ENCODE measurements at places on chromosomes 3 and 15.
A peak's percentile ranks its signal among the peaks of the same experiment; 100 is the strongest.

DNA sequence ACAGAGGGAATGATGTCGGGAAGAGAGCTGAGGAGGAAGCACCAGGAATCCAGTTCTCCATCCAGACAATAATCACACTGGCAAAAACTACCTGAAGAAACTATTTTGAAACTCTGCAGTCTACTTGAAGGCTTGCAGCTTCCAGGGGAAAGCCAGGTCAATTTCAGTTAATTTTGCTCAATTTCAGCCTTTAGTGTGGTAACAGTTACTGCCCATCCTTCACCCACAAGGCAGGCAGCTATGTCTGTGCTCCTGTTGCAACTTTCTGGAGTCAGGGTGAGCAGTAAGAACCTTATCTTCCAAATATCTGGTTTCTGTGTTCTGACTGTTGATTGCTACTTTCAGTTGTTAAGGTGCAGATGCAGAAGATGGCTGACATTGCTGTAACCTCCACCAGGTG is 221.7 kb downstream of the ADAMTS17 start:
- no peak for DNase-seq

GRCh38 chr3:121508389-121508788 is 37.4 kb downstream of the POLQ start:
- no peak for DNase-seq

DNA sequence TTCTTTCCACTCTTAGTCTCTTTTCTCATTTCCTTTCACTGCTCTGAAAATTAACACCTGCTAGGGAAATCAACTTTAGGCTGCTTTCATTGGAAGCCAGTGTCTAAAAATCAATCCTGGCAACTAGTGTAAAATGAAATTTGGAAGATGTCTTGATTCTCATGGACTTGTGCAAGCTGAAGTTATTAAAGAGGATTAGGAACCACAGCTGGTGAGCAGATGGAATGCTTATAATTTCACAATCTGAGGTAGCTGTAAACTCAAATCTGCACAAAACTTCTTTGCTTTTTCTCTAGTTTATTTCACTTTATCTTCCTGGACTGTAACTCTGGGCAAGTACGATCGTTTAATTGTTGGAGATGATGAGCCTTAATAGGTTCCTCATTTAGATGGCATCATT is 175.6 kb downstream of the GHSR start:
- DNase-seq = no peak

DNA sequence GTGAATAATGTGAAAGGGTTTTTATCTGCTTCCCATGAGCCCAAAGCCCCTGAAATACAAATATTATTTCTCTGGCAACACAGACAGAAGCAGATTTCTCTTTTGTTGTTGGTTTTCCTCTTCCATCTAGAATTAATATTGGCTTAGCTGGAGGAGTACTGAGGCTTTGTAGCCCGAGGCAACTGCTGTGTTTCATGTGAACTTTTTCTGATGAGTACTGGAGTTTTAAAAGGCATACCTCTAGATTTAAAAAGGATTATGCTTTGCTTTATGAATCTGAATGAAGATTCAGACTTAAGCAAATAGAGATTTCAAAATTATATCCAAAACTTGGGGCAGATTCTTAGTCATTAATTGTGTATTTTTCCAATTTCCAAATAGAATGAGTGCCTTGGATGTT is 50.9 kb downstream of the IQCH start:
- DNase-seq = no peak

DNA sequence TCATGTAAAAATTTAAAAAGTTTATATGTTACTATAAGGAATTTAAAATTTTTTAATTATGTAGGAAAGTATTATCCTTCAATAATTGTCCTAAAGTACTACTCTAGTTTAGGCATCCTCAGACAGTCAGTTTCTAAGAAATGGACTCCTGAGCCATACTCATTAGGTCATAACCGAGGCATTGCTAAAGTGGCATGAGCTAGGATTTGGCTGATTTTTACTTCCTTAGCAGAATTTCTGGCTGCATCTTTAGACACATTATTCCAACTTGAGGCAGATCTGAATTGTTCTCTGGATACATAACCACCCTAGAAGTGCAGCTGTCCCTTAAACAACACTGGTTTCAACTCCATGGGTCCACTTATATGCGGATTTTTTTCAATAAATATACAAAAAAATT is 38.3 kb downstream of the IFT57 start:
- DNase-seq = no peak

GRCh38 chr3:101719604-101720185 is 4.7 kb upstream of the CEP97 start:
- no peak for DNase-seq

DNA sequence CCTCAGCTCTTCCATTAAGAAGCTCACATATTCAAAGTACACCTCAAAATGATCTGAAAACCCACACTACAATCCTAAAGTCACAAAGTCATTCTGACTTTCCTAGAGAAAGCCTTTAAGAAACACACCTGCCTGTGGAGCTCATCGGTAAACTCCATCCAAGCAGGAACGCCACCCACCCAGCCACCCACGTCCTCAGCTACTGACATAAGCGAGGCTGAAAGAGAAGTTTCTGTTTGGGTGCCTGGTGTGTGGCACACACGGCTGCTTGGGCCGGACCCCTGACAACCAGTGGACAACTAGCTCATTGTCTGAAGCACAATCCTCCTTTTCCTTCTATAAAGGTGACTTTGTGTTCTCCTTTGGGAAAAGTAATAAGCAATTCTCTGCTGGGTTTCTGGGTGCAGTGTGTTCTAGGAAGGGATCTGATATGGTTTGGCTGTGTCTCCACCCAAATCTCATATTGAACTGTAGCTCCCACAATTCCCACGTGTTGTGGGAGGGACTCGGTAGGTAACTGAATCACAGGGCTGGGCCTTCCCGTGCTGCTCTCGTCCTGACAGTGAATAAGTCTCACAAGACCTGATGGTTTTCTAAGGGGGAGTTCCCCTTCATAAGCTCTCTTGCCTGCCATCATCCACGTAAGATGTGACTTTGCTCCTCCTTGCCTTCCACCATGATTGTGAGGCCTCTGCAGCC is 26.1 kb downstream of the FAM174B start:
- DNase-seq = no peak

DNA sequence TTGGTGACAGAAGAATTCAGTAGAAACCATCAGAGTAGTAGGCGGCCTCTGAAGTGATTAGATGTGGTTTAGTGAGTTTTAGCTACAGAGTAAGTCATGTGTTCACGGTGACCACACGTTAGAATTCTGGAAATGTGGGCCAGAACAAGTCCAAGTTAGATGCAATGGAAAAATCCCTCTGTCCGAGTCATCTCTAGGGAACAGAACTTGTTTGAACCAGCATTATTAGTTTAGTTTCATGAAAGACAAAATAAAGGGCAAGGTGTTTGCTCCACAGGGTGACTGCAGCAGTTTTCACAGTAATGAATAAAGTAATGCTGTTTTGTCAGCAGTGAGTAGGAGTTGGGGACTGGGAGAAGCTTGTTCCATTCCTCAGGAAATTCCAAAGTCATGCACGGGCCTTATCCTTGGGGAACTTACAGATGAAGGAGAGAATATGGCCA is 100.2 kb downstream of the CGNL1 start:
- peak; percentile 13 for DNase-seq

GRCh38 chr3:161913786-161914389 is 417.3 kb downstream of the OTOL1 start:
- peak; percentile 17 for DNase-seq

- no peak for DNase-seq
Measured at GRCh38 chr3:77816366-77816765, 776.5 kb downstream of the ROBO2 start.

DNA sequence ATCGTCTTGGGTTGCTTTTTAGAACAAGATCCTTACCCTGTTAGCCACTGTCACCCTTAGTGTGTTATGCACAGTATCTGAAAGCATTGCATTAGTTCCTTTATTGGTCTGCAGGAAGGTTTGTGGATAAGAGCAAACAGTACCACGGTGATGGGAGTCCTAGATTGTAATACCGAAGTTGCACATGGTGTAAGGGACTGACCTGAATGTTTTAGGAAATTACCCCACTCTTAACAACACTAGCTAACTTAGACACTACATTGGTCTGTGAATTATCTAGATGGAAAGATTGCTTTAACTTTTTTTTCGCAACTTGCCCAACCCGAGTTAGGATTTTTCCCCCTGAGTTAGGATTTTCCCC is 1.3 kb downstream of the STT3B start:
- DNase-seq = peak; percentile 19

DNA sequence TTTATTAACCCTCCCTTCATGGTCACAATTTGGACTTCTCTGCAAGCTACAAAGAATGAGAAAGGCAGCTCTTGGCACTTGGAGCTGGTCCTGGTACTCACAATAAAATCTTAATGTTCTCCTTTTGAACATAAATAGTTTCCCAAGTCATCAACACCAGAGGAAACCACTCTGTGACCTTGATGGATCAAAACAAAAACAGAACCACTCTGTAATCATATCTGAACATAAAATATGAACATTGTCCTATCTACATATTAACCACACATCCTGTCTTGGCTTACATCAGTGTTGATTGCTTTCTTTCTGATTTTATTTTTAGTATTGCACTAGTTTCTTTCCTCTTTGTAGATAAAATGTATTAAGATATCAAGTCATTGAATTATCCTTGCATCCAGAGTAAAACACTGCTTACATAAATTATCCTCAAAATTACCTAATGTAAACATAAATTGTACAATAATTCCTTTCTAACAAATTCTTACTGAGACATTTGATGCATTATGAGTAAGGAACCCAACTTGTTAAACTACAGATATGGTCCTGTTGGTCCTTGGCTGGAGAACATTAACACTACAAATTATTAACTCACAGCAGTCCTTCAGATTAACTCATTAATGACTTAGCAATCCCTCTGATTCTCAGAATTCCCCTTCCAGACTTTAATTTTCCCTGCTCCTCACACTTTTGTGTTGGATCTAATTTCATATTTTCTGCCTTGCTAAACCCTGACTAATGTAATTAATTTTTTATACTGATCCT is 860.5 kb downstream of the DIPK2A start:
- DNase-seq = no peak

GRCh38 chr3:133469140-133469731 is 69.4 kb downstream of the BFSP2 start:
- DNase-seq = peak; percentile 62

DNA sequence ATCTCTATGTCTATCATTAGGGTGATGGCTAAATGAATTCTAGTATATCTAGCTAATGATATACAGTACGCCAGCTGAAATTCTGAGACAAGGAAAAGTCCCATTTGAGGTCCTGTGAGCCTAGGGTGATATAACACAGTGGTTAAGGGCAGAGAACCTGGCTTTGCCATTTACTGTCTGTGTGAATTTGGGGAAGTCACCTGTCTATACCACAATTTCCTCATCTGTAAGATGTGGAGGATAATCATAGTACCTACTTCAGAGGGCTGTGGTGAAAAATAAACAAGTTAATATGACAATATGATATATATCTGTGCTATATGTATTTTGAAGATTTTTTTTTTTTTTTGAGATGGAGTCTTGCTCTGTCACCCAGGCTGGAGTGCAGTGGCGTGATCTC is 9.8 kb upstream of the ANKDD1A start:
- no peak for DNase-seq

DNA sequence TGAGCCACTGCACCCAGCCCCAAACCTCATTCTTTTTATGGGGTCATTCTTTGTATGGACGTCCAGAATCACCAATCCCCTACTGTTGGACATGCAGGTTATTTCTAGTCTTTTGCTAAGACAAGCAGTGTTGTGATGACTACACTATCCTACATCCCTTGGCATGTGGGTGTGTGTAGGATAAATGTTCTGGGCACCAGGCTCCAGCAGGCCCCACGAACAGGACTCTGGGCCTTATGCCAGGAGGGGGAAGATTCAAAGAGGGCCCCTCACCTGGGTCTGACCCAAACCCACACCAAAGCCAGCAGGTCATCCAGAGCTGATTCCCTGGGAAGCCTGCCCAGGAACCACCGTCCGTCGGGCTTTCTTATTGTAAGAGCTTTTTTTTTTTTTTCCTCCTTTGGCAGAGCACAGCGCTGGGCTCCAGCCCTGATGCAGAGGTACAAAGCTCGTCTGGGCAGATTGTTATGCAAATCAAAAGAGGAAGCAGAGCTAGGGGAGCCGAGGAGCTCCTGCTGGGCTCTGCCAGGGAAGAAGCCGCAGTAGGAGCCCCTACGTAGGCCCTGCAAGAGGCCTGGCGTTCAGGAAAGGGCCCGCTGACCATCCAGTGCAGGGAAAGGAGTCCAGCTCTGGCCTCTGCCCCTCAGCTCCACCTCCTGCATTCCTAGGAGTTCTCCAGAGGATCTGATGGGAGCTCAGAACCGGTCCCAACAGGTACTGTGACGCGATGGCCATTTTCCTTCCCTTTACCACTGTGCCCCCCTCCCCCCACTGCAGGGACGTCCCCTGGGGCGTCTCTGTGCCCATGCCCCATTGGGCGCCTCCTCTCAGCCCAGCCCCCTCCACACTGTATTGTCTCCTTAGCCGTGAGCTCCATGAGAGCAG is 29.0 kb upstream of the FURIN start:
- no peak for DNase-seq

Data from hepatic stellate cell (primary cell).